NCI-H226 (cell line): ENCODE measurements at places on chromosomes 4 and X.

DNA sequence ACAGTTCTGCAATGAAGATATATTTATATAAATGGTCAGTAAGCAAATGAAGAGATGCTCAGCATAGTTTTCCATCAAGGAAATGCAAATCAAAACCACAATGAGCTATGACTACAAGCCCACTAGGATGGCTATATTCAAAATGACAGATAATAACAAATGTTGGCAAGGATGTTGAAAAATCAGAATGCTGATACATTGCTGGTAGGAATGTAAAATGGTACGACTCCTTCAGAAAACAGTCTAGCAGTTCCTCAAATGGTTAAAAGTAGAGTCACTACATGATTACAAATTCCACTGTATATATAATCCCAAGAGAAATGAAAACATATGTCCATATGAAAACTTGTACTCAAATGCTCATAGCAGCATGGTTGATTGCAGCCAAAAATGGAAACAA, 425.0 kb upstream of the ATOH1 start:
- DNase-seq = no peak

GRCh38 chrX:140944710-140945109, 57.7 kb upstream of the SPANXB1 start:
- DNase-seq = no peak

- DNase-seq = no peak
Measured at GRCh38 chrX:38061335-38061734, 55.0 kb downstream of the SYTL5 start.

DNA sequence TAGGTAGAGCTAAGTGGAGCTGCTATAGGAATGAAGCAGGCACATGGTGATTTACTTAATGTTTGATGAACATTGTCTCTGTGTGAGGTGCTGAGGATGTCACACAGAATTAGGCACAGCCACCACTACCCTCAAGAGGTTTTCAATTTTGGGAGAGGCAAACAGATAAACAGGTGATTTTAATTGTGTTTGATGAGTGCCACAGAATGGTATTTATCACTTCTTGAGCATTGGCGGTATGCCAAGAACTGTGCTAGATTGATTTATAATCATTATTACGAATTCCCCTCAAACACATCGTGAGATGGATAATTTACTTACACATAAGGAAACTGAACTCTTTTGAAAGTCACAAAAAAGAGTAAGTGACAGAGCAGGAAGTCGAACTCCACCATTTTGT, 74.8 kb downstream of the FREM3 start:
- no peak for DNase-seq

GRCh38 chrX:126272795-126273497, 106.9 kb upstream of the DCAF12L2 start:
- DNase-seq = no peak

DNA sequence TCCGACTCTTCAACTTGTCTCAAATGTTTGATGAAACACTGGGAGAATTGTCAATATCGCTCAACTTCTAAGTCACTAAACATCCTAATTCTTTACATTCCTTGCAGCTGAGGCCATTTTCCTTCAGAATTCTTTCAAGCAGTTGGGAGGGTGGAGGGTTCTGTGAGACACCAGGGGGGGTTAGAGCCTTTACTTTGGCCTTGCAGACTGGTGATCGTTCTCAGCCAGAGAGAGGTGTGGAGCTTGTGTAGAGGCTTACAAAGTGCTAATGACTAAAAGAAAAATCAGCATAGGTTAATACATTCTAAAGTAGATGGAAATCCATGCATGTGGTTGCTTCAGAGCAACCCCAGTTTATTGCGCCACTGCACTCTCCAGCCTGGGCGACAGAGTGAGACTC, 21.3 kb upstream of the SOX3 start:
- peak; percentile 34 for DNase-seq

DNA sequence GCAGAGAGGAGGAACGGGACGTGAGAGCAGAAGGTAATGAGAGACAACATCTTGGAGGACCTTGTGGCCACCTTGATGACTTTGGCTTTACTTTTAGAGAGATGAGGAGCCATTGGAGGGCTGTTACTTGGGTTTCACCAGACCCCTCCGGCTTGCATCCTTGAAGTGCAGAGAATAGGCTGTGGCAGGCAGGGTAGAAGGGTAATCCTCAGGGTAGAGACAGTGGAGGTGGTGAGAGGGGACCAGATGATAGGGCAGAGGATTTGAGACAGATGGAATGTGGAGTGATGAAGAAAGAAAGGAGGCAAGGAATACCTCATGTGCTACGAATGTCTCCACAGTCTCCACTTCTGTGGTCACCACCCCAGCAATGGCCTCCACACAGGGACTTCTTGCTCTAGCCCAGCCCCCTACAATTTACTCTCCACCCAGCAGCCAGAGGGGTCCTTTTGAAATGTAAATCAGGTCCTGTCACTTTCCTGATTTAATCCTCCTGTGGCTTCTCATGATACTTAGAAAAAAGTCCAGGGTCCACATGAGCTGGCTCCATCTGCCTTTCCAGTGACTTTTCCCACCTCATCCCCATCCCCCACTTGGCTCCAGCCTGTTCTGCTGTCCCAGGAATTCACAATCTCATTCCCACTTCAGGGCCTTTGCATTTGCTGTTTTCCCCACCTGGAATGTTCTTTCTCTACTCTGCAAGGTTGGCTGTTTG, 115.0 kb downstream of the PJA1 start:
- no peak for DNase-seq

GRCh38 chr4:38077791-38078489, 117.7 kb downstream of the PTTG2 start:
- DNase-seq = no peak

DNA sequence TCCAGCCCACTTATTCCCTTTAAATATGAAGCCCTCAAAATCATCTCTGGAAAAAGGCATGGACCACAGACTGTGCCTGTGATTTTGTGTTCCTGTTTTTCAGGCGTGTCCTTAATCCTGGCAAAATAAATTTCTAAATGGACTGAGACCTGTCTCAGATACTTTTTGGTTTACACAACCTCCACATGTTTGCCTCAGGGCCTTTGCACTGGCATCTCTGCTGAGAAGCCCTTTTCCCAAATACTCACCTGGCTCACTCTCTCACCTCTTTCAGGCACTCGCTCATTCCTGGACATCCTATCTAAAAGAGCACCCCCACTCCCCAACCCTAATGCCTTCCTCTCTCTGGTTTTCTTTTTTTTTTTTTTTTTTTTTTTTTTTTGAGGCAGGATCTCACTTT, 40.5 kb downstream of the CHRNA9 start:
- DNase-seq = no peak

GRCh38 chrX:18002791-18003190, 141.7 kb upstream of the RAI2 start:
- DNase-seq = no peak

GRCh38 chr4:20203508-20203907, 48.2 kb upstream of the SLIT2 start:
- peak; percentile 54 for DNase-seq

GRCh38 chrX:87874043-87874442, 356.4 kb downstream of the KLHL4 start:
- no peak for DNase-seq

- DNase-seq = peak; percentile 18
Measured at GRCh38 chrX:147875866-147876596, 35.7 kb upstream of the FMR1 start.

DNA sequence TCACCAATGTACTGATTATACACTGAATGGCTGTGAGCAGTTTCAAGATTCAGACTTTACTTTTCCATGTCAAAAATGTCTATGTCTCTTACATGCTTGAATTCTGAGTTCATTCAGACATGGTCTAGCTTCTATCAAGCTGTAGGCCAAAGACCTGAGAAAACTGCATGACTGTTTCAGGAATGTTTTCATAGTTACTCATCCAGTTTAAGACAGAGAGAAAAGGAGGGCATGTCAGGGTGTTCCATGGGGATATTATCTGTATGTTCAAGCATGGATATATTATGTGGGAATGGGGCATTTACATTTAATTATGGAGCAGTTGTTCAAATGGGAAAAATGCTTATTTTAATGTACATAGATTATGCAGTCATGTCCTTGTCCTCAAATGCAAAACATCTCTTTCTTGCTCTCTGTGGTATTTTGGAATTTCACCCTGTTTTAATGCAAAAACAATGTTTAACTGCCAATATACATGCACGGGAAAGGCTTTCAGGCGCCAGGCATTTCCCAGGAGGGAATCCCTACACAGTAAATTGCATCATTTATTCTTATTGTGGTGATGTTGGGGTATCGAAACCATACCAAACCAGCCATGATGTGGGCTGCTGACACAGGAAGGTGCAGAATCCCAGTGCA, 429.1 kb upstream of the INTU start:
- peak; percentile 60 for DNase-seq

- DNase-seq = peak; percentile 67
Measured at GRCh38 chr4:86855572-86855971, 6.4 kb upstream of the SLC10A6 start.

- no peak for DNase-seq
Measured at GRCh38 chr4:186999686-187000085, 276.0 kb upstream of the FAT1 start.

DNA sequence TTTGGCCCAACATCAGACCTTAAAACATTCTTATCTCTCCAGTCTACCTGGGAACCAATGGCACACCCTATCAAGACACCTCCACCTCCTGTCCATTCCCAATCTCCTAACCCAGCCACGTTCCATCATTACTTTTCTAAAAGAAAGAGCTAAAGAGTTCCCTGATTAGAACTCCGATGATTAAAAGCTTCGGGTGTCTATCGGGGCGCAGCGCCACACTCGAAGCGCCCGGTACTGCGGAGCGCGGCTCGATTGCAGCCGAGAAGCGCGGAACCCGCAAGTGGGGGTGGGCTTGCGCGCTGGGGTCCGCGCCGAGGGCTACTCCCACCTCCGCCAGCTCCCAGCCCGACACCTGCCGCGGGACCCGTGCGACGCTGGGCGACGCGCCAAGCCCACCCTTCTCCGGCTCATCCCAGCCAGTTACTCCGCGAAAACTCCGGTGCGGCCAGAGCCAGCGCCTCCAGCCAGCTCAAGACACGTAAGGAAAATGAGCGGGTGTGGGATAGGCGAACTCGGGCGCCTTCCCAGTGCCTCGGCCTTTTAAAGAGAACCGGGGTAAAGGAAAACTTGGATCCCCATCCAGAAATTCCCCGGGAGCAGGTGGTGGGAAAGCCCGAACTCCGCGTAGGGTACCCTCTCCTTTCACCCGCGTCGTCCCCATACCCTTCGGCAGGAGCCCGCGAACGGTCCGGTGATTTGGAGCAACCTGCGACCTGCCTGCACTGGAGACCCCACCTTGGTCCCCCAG, 593 bp downstream of the NPY1R start:
- no peak for DNase-seq

GRCh38 chr4:130077275-130077674, 981.3 kb downstream of the C4orf33 start:
- DNase-seq = no peak

- DNase-seq = no peak
Measured at GRCh38 chrX:49792376-49792775, 36.7 kb upstream of the PAGE4 start.

DNA sequence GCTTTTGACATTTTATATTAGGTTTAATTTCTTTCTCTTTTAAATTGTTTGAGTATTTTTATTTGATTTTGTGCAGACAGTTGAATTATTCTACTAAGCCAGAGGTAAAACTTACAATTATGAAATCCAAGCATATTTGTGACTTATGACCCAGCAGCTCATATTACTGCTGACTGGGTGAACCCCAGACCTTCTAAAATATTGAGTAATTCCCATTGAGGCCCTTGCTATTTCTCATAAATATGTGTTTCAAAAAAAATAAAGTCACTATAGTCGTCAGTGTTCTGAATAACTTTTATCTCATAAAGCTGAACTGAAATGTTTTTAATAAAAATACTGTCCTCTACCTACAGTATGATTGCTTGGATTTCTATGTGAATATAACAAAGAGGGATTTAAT, 303.1 kb downstream of the IQCM start:
- no peak for DNase-seq

DNA sequence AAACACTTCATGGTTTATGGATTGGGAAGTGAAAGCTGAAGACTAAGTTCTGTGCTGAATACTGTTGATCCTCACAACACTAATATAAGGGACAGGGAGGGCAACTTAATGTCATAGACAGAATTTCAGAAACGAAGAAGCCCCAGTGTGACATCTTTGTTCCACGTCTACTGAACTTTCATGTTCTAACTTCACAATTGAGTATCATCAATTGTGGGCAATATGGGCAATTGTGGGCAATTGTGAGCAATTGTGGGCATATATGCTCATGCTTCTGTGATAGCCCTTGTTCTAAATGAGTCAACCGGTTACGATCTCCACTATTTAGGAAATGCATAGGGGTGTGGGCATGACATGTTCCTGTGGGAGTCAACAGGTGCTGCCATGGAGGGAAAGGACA, 33.7 kb downstream of the CYBB start:
- DNase-seq = no peak

DNA sequence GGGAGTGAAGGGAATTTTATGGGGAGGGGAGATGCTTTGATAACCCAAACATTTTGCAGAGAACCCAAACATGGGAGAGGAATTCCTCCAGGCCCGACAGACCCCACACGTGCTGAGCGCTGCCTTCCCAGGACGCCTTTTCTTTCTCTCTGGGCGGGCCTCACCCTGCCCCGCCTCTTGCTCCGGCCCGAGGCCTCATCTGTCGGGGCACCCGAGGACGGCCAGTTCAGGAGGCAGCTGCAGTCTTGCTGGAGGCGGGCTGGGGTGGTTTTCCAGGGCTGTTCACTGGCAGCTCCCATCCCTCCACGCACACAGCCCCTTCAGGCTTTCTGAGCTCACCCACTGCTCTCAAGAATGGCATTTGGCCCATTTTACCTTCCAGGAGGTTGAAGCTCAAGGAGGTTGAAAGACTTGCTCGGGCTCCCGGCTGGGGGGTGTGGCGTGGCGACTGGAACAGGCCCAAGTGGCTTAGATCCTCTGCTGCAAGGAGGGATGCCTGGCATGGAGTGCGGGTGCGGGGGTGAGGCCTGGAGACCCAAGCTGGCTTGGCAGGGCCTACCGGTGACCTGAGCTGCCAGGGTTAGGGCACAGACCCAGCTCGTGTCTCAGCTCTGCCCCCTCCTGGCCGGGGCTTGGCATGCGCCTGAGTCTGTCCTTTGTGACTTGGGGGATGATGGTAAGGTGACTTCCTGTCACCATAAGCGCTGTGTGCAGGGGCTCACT, 99.2 kb downstream of the PSAPL1 start:
- no peak for DNase-seq

- DNase-seq = no peak
Measured at GRCh38 chr4:25031077-25031621, 403 bp upstream of the LGI2 start.

DNA sequence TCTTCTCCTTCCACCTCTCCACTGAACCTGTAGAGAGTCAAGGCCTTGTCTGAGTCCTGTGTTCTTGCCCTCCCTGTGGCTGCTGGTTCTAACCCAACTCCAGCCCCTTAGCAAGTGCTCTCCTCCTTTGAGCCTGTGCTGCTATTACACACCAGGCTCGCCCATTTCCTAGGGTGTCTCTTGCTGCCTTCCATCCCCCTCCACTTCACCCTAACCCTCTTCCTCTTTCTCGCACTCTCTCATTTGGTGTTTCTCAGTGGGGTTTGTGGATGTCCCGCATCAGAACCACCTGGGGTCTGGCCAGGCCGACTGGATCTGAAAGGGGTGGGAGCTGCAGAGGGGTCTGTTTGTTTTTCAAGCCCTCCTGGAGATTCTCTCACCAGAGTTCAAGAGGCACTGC, 156.7 kb downstream of the SPRY1 start:
- no peak for DNase-seq
